ENCODE measurements at places on chromosomes 7 and 10.

DNA sequence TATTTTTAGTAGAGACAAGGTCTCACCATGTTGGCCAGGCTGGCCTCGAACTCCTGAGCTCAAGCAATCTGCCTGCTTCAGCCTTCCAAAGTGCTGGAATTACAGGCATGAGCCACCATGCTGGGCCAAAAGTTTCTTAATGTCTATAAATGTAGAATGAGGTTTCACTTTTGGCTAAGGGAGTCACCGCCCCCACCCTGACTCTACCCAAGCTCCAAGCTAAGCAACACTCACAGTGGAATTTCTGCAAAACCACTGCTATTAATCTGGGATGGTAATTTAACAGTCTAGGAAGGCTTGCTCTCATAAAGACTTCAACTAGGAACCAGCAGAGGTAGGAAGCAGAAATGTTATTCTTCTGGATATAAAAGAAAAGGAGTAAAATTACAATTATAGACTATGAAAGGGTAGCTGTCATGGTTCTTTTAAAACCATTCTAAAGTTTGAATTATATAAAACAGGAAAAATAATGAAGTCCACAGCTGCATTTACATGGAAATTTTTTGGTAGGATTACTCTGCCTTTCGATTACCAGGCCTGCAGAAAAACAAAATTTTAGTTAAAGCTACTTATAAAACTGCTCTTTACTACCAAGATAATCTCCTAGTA lies 211.6 kb downstream of the SFMBT2 start:
- no peak for DNase-seq

DNA sequence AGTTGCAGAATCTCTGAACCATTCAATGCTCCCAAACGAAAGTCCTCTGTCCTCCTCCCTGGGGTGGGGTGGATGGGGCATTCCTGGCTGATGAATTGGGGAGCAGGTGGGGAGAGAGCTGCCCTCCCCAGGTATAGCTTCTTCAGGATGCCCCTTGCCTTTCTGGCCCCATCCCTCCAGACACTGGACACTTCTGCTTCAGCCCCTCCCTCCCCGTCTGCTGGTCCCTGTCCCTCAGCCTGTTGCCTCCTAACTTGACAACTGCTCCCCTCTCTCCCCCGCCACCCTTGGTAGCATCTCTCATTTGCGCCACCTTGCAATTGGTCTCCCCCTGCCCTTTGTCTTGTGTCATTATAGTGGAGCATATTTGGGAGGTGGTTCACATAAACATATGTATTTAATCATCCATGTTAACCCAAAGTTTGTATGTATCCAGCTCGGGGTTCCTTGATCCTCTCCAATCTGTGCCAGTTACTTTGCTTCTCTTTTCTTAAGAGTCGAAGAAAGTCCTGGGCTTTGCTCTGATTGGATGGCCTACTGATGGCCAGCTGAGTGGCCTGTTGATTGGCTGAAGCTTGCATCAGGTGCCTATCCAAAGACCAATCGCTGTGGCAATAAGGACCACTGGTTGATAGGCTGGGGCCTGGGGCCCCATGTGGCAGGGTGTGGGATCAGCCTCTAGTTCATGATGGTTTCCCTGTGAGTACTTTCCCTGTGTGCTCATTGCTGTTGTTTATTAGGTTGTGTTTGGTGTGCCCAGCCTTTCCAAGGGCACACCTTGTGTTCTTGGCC lies 4.0 kb upstream of the GCK start:
- DNase-seq: no peak

- no peak for DNase-seq
These were observed 82.0 kb downstream of the ABLIM1 start for GRCh38 chr10:114576132-114576487.

- no peak for DNase-seq
These were observed 46.6 kb downstream of the AGMO start for GRCh38 chr7:15515252-15515651.

GRCh38 chr10:51083356-51083853 lies 9.1 kb downstream of the PRKG1 start:
- DNase-seq: no peak

DNA sequence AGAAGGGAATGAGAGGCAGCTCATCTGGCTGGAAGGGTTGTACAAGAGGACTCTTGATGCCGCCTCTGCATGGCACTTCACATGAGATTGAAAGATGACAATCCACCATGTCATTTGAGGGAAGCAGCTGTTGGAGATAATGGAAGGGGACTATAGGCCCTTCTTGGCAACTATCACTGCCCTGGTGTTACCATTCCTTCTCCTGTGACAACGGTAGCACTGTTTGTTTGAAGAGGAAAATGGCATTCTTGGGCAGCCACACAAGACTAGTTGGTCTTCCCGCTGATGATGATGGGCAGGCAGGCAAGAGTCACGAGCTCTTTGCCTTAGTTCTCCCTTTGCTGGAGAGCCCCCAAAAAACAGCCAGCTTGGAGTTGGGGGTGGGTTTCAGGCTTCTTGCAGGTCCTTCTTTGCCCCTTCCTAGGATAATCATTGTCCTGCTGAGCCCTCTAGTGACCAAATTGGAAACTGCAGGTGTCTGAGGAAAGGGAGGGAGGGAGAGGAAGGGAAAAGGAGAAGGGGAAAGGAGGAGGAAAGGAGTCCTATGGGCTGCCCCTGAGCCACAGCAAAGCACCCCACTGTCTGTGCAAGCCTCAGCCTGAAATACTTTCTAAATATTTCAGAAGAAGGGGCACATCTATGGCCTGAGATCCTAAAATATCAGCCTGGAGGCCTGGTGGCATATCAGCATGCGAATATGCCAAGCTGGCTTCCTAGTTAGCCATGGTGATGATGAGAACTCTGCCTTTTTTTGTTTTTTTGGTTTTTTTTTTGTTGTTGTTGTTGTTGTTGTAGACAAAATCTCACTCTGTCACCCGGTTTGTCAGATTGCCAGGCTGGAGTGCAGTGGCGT lies 165.6 kb upstream of the KMT2E start:
- DNase-seq: peak; percentile 58

DNA sequence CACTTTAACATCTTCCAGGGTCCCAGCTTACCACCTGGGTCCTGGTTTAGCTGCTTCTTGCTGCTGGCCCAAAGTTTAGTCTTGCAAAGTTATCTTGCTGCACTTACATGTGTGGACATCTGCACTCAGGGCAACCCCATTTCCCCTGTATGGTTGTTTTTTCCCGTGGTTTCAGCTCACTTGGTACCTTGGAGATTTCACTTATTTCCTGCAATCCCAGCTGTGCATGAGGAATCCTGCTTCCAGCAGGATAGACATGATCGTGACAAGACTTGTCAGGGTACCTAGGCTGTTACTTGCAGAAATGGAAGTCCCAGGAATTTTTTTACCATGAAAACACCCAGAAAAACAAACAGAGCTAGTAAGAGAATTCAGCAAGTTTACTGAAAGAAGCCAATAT lies 95.9 kb upstream of the LEP start:
- no peak for DNase-seq

GRCh38 chr7:1940402-1940786 lies 270.3 kb downstream of the ELFN1 start:
- no peak for DNase-seq

- no peak for DNase-seq
These were observed 564.1 kb downstream of the ATRNL1 start for GRCh38 chr10:115657161-115657860.

- DNase-seq: no peak
These were observed 267.5 kb downstream of the SDK1 start for GRCh38 chr7:3568516-3568915.

- no peak for DNase-seq
These were observed 320.2 kb downstream of the ELMO1 start for GRCh38 chr7:37128327-37129034.

DNA sequence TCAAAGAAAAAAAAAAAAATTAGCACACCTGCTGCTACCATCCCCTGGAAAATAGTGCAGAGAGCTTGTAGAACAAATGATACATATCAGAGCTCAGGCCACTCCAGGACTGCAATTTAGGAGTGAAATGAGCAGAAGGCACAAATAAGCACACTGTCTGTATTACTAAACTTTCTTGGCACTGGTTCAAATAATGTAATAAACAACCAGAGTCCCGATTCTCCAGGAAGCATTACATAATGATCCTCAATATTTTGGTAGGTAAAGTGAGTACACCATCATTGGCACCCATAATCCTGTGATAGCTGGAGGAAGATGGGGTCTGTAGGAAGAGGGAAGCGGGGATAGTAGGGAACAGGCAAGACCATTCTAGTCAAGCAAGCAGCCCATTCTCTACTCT lies 74.3 kb downstream of the SVOPL start:
- no peak for DNase-seq

DNA sequence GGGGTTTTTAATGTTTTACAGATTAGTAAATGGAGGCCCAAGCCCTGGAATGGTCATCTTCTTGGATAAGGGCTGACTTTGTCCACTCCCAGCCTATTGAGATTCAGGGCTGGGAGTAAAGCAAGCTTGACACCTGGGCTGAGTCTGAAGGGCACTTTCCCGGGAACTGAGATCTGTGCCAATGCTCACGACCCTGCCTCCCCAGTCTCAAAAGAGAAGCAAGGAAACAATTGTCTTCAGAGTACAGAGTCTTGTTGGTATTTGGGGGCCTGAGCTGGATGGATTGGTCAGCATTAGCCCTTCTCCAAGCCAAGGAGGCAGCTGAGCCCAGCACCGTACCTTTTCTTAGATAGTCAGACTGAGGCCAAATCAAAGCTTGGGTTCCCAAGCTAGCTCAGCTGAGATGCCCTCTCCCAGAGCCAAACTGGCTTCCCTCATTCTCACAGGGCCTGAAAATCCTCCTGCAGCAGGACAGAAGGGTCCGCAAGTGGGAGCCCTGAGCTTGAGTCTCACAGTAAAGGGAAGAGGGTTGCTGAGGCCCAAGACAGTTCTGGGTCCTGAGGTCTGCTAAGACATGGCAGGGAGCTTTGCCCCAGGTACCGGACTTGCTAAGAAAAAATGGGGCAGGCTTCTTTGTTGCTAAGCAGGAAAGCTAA lies 3.7 kb downstream of the DDIT4 start:
- DNase-seq: no peak

- DNase-seq: no peak
These were observed 650 bp upstream of the SORBS1 start for GRCh38 chr10:95561864-95562177.

DNA sequence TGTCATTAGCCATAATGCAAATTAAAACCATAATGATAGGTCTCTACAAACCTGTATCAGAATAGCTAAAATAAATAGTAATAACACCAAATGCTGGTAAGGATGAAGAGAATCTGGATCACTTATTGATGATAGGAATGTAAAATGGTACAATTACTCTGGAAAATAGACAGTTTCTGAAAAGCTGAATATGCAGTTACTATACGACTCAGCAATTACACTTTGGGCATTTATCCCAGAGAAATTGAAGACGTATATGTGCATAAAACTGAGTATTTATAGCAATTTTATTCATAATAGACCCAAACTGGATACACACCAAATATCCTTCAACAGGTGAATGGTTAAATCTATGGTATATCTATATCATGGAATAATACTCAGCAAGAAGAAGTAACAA lies 7.9 kb downstream of the RPA3 start:
- no peak for DNase-seq

GRCh38 chr7:114293289-114294012 lies 121.2 kb upstream of the FOXP2 start:
- peak; percentile 64 for DNase-seq

DNA sequence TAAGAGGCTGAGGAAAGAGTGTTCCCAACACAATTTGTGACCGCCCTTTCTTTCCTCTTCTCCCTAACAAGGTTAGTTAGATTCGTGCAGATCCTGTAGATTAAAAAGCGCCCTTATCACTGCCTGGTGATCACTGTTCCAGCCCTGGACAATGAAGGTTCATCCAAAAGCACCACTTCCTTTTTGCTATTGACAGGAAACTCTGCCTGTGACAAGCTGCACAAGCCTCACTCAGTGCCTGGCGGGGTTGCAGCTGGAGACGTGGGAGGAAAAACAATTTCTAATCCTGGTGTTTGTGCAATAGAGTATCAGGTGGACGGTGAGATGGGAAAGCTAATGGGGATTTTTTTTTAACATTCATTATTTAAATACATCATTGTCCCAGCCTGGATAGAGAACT lies 105.9 kb upstream of the CAV2 start:
- no peak for DNase-seq

- DNase-seq: no peak
These were observed 108.2 kb downstream of the PTPN20 start for GRCh38 chr10:47019155-47020145.

All from Caki2 (cell line).